ENCODE measurements at places on chromosomes 13 and 19.

- peak; percentile 52 for DNase-seq
Observed at GRCh38 chr19:46900341-46900740, 39.5 kb downstream of the ARHGAP35 start.

DNA sequence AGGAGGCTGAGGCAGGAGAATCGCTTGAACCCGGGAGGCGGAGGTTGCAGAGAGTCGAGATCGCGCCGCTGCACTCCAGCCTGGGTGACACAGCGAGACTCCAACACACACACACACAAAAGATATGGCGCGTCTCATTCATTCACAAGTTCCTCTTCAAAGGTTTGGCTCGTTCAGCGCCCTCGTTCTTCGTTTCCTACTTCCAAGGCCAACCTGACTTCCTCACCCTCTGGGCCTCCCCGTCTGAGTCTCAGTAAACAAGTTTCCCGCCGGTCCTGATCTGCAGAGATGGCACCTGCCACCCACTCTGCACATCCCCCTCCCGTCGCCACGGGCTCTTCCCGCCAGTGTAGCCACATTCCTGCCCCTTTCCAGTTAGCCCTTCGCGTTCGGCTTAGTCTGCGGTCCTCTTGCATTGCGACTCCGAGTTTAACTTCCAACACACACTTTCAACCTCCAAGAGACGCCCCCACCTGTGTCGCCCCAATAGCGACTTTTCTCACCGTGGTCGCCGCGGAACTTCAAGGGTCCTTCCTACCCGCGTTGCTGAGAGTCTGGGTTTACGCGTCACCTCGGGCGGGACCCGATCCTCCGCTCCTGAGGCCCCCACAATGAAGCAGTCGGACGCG lies 1.3 kb upstream of the BSG start:
- peak; percentile 55 for DNase-seq

DNA sequence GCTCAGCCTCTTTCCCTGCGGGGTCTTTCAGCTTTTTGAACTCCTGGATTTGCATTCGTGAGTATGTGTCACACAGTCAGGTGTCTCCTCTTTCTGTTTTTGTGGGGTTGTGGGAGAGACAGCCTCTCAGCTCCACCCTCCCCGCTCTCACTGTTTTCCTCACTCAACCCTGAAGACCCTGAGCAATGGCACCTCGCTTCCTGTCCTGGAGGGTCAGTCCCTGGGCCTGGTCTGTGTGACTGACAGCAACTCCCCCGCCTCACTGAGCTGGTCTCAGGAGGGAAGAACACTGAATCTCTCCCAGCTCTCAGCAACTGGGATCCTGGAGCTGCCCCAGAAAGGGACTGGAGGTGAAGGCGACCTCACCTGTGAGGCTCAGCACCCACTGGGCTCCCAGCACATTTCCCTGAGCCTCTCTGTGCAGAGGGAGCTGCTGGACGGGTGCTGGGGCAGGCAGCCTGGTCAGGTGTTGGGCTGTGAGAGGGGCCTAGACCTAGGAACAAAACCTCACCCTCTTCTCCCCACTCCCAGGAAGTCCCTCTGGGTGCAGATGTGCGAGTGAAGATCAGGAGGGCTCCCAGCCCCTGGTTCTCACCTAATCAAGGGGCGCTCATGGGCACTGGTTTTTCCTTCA lies 4.2 kb upstream of the SIGLEC7 start:
- no peak for DNase-seq

DNA sequence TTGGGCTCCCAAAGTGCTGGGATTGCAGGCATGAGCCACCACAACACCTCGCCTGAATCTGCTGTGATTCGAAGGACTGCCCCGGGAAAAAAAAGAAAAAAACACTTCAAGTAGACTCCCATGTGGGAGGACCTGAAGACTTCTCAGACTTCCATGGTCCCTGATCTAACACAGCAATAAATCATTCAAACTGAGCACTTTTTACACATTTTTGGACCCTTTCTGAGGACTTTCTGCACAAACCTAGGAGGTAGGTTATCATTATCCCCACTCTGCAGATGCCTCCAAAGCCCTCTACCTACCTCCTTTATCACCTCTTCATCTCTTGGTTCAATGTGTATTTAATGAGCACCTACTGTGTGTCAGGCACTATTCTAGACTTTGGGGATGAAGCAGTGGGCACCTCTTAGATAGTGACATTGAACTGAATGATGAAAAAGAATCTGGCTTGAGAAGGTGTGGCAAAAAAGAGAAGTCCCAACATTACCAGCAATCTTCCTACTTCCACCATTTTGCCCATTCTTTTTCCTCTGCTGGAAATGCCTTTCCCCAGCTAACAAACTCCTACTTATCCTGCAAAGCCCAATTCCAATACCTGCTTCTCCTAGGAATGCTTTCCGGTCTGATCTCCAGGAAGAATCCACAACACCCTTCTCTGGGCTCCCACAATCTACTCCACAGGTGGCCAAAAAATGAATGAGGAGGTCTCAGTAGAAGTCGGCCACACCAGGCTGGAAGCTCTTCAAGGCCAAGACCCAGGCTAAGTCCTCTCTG lies 1.6 kb upstream of the CLPP start:
- DNase-seq = no peak

DNA sequence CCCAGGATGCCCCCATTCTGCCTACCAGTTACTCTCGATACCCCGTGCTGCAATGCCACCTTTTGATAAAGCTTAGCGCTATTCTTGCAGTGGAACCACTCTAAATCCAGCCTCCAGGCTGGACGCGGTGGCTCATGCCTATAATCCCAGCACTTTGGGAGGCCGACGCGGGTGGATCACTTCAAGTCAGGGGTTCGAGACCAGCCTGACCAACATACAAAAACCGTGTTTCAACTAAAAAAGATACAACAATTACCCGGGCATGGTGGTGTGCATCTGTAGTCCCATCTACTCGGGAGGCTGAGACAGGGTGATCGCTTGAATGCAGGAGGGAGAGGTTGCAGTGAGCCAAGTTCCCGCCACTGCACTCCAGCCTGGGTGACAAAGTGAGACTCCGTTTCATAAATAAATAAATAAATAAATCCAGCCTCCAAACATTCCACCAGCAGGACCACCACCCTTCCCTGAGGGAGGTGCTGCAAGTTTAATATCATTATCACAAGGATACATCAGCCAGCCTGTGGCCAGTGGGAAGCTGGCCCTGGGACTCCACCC lies 27.7 kb downstream of the CYP2B6 start:
- no peak for DNase-seq

GRCh38 chr19:45790942-45791341 lies 1.7 kb downstream of the DMWD start:
- no peak for DNase-seq

DNA sequence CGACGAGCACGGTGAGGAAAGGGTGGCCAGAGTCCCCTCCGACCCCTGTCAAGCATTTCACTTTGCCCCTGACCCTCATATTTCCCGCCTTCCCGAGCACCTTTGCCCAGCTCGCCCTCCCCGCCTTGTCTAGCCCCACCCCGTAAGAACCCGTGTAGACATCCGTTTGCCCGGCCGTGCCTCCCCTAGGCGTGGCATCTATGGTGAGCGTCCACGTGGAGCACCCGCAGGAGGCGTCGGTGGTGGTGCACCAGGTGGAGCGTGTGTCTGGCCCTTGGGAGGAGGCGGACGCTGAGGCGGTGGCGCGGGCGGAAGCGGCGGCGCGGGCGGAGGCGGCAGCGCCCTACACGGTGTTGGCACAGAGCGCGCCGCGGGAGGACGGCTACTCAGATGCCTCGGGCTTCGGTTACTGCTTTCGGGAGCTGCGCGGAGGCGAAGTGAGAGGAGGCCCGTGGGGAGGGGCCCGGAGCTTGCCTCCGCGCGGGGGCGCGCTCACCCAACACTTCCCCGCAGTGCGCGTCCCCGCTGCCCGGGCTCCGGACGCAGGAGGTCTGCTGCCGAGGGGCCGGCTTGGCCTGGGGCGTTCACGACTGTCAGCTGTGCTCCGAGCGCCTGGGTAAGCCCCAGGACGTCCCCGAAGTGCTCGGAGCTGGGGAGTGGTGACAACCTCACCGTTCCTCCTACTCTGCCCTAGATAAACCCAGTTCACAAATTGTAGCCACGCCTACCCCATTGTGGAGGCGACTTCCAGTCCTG lies 4.2 kb downstream of the LTBP4 start:
- DNase-seq = peak; percentile 97

DNA sequence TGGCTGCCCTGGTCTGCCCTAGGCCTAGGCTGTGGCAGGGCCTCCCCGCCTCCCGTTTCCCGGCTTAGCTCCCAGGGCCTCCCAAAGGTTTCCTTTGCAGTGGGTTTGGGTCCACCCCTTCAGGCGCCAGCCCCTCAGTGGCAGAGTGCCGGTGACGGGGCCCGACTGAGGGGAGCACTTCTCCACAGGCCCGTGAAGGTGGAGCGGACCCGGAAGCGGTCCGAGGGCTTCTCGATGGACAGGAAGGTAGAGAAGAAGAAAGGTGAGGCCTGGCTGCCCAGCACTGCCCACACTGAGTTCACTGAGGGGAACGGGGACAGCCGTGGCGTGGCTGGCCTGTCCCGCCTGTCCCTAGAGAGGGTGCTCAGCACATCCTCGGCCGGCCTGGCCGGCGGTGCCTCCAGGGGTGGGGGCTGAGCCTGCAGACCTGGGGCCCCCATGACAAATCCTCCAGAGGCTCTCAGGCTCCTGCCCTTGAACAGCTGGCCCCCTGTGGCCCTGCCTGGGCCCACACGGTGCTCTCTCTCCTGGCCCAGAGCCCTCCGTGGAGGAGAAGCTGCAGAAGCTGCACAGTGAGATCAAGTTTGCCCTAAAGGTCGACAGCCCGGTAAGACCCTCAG lies 20.4 kb downstream of the PLIN4 start:
- no peak for DNase-seq

Measured in epithelial cell of esophagus (primary cell).